ENCODE measurements at places on chromosomes 12 and 14.

- DNase-seq = no peak
Observed at GRCh38 chr12:91105807-91106206, 5.5 kb downstream of the LUM start.

GRCh38 chr14:59782760-59783159 is 87.8 kb downstream of the RTN1 start:
- no peak for DNase-seq

DNA sequence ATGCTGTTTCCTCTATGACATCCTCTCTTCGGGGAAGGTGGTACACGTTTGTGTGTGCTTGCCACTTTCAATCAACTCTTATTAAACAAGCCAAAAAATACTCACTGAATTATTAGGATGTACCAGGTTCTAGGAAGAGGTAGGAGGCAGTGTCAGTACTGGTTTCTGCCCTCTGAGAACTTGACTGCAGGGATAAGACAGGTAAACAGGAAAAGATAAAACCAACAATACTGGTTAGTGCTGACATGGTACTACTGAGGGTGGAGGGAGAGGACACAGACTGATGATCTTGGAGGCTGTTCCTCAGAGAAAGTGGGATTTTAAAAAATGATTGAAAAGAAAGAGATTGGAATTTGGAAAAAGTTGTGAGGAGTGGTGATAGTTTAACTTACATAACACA is 295.2 kb upstream of the PWP1 start:
- DNase-seq = no peak

DNA sequence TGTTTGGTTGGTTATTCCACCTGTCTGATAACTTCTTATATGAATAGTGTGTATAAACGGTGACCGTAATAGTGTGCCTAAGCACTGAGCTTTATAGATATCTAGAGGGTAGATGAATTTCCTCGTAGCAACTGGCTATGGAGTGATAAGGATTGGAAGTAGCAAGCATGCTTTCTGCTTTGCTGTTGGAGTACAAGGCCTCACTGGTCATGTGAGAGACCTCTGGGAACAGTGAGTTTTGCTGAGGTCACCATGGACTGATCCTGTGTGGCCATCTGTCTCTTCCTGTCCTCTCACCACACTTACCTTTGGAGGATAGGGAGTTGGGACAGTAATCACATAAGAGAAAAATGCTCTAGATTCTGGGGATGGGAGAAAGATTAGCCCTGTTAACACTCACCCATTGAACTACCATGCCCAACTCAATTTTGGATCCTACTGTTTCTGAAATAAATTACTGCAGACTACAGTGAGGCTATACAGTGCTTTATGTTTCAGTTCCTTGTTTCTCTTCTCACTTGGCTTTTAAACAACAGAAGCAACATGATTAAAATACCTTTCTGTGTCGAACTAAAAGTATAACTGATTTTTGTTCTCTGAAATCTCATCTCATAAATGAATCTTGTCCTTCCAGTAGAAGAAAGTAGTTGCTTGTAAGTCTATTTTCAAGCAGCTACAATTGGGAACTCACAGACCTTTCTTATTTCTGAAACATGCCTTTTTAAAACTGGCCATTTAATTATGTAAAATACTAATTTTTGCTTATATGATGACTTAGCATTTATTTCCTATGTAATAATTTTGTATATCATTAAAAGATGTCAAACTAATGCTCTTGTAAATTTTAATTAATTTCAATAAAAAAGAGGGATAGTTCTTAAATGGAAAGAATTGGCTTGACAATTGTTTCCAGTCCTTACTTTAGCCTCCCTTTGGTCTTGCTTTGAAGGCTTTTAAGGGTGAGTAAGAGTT is 8.3 kb downstream of the TMX1 start:
- peak; percentile 40 for DNase-seq

DNA sequence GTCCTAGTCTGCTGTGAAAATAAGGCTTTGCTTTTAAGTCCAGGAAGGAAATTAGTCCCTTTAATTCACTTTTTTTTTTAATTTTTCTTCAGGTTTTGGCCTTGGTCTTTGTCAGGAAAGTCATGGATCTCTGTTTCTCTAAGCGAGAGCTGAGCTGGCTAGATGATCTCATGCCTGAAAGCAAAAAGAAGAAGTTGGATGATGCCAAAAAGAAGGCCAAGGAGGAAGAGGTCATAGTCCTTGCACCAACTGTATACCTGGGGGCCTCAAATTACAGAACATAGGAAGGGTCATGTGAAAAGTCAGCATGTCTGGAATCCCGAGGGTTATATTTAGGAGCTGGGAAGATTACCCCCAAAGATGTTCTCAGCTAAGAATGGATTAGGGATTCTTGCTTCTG is 72.3 kb downstream of the SLC4A8 start:
- no peak for DNase-seq

- no peak for DNase-seq
Observed at GRCh38 chr12:1291601-1292332, 300.7 kb downstream of the ERC1 start.

GRCh38 chr12:132522592-132523380 is 32.8 kb downstream of the FBRSL1 start:
- DNase-seq = no peak

GRCh38 chr14:69360438-69361108 is 37.5 kb downstream of the ERH start:
- peak; percentile 53 for DNase-seq

DNA sequence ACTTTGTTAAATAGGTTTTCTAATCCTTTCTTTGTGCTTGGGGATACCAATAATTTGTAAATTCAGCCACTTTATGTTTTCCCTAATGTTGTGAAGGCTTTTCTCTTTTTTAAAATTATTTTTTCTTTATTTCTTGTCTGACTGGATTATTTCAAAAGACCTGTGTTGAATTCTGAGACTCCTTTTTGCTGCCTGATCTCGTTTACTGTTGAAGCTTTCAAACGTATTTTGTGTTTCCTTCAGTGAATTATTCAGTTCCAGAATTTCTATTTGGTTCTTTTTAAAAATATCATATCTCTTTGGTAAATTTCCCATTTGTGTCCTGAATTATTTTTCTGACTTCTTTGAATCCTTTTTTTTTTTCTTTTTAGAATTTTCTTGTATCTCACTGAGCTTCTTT is 241.6 kb downstream of the LRIG3 start:
- no peak for DNase-seq

- no peak for DNase-seq
Observed at GRCh38 chr12:51549637-51550036, 41.4 kb upstream of the SCN8A start.

- no peak for DNase-seq
Observed at GRCh38 chr12:52494518-52494917, 1.5 kb upstream of the KRT6A start.

DNA sequence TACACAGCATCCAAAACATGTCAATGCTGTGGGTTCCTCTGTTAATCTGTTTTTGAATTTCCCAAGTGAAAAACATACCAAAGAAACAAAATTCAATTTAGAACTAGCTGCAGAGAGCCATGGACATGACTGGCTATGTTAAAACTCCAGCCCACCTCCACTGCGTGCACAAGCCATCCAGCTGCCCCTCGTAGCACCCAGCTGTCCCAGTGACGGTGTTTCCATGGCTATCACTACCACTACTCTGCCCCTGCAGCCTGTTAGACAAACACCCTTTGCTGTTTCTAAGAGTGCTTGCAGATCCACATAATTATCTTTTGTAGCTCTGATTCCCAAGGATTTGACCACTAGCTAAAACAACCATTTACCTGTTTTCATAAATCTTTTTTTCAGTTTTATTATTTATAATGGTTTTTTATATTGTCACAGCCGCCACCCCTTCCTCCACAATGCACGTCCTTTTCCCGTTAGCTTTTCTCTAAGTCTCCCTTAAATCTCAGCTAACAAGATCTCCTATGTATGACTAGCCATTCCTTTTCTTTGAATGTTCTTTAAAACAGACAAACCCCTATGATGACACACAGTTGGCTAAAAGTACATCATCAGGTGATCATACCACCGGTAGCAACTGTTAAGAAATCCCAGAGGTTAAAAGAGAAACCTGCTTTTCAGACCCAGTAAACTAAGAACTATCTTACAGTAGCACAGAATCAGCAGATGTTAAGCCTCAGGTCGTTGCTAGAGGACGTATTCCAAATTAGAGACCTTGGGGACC is 37.8 kb upstream of the NAA30 start:
- DNase-seq = no peak

DNA sequence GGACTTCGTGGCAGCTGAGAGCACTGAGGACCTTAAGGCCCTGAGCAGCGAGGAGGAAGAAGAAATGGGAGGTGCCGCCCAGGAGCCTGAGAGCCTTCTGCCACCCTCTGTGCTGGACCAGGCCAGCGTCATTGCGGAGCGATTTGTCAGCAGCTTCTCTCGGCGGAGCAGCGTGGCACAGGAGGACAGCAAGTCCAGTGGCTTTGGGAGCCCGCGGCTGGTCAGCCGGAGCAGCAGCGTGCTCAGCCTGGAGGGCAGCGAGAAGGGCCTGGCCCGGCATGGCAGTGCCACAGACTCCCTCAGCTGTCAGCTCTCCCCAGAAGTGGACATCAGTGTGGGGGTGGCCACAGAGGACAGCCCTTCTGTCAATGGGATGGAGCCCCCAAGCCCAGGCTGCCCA is 37.0 kb downstream of the PLEKHG3 start:
- no peak for DNase-seq

GRCh38 chr14:40413136-40413535 is 980.9 kb upstream of the FBXO33 start:
- no peak for DNase-seq

DNA sequence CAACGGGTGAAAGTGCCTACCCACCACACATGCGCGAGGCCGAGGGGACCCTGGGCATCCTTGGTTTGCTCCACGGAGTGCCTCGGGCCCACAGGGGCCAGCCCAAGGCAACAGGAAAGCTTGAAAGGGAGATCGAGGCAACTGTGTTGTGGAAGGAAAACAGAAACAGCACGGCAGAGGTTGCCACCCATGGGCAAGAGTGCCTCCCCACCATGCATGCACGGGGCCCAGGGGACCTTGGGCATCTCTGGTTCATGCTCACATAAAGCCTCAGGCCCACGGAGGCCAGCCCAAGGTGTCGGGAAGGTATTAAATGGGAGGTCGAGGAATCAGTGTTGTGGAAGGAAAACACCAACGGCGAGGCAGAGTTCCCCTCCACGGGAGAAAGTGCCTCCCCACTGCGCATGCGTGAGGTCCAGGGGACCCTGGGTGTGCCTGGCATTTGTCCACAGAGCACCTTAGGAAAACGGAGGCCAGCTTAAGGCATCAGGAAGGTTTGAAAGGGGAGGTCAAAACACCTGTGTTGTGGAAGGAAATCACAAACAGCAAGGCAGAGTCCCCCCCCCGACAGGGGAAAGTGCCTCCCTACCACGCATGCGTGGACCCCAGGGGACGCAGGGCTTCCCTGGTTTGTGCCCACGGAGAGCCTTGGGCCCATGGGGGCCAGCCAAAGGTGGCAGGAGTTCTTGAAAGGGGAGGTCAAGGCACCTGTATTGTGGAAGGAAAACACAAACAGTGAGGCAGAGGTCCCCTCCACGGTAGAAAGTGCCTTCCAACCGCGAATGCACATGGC is 367.3 kb downstream of the ALG10 start:
- no peak for DNase-seq

DNA sequence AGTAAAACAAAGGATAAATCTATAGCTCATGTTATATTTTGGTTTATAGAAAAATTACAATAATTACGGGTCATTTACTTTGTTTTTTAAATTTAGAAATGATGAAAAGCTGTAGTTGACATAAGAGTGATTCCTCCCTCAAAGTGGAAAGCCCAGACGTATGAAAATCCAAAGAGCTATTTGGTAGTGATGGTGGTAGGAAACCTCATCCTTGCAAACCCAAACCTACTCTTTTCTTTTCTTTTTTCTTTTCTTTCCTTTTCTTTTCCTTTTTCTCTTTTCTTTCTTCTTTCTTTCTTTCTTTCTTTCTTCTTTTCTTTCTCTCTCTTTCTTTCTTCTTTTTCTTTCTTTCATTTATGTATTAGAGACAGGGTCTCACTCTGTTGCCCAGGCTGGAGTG is 190.3 kb upstream of the RASSF8 start:
- DNase-seq = no peak

- no peak for DNase-seq
Observed at GRCh38 chr12:90827567-90827966, 127.4 kb downstream of the CCER1 start.

DNA sequence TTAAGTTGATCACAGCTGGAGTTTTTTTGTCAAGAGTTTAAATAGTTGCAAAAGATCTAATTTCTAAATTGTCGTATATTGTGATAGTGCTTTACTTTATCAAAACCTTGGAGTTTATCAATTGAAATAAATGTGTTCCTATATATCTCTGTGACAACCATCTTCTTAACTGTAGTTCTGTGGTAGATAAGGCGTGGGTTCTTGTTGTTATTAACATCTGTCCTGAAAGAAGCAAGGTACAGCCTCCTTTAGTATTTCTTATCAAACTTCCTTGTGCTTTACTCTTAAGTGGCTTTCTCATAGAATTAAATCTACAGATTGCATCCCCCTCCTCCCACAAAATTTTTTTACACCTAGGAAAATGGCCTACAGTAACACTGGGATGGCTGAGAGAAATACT is 7.3 kb downstream of the SCYL2 start:
- DNase-seq = no peak

- DNase-seq = peak; percentile 21
Observed at GRCh38 chr12:52903855-52904508, 894 bp downstream of the KRT8 start.

- DNase-seq = no peak
Observed at GRCh38 chr12:121166356-121166755, 33.7 kb downstream of the P2RX7 start.

DNA sequence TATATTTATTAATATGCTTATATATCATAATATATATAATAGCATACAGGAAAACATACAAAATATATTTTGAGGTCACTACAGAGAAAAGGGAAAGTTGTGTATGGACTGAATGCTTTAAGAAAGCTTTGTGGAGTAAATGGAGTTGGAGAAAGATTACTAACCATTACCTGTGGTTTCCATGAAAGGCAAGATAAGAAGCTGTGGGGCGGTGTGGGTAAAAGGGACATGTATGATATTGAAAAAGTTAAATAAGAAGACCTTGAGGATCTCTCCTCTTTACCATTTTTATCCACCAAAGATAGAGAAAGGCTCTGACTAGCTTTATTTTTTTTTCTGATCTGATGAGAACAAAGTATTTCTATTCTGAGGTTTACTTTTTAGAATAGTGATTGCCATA is 404.4 kb downstream of the TRHDE start:
- no peak for DNase-seq
